ENCODE measurements at places on chromosomes 4 and X.
A peak's percentile ranks its signal among the peaks of the same experiment; 100 is the strongest.

DNA sequence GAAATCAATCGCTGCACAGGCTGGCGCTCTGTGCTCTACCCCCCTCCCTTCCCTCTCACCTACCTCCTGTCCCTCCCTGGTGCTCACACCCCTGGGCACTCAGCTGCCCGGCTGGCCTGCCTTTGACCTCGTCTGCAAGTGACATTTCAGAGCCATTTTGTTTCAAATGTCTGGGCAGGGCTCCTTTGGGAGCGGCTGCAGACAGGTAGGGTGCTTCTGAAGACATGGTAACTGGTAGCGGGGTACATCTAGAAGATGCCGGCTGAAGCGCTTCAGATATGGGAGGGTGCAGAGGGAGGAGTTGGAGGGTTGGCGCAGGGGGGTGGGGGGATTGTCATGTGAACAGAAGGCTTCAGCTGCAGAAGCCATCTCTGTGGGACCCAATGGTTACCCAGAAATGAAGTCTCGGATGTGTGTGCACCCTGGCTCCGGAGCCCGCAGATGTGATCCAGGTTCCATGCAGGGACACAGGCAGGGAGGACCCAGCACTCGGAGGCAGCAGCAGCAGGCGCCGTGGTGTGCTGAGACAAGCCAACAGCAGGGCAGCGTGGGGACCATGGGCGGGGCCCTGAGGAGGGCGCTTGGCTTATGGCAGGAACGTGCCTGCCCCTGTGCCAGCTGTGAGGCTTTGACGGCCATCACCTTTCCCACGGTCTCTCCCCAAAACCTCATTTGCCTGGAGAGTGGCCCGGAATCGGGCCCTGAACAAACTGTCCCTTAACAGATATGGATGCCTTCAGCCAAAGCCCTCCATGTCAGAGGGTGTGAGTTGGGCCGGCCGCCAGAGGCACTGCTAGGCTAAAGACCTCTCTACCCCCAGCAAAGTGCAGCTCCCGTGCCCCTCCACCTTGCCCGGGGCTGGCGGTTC, 7.6 kb upstream of the DUSP9 start:
- no peak for DNase-seq

DNA sequence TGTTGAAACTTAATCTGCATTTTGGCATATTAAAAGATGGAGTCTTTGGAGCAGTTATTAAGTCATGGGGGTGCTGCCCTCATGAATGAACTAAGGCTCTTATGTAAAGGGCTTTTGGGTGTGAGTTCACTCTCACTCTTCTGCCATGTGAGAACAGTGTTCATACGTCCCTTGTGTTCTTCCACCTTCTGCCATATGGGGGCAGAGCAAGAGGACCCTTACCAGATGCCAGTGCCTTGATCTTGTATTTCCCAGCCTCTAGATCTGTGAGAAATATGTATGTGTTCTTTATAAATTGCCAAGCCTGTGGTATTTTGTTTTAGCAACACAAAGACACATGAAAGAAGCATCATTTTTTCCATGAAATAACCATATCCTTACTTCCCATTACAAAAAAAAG, 213.9 kb downstream of the SPOCK3 start:
- no peak for DNase-seq

- DNase-seq = no peak
Measured at GRCh38 chrX:35289952-35290351, 347.4 kb downstream of the FAM47B start.

GRCh38 chr4:38780833-38781484, 1.8 kb downstream of the TLR10 start:
- DNase-seq = no peak

GRCh38 chrX:42978655-42979379, 200.9 kb upstream of the PPP1R2C start:
- no peak for DNase-seq

- DNase-seq = peak; percentile 66
Measured at GRCh38 chr4:153488006-153488891, 22.1 kb downstream of the TMEM131L start.

GRCh38 chrX:19358521-19358920, 14.8 kb downstream of the PDHA1 start:
- no peak for DNase-seq

All from stimulated activated CD8-positive, alpha-beta memory T cell treated with anti-CD3 and anti-CD28 coated beads, Interleukin-2, amount 100 ng/mL, for 48 hours (primary cell).